ENCODE measurements at places on chromosomes 5 and 9.

- no peak for DNase-seq
Observed at GRCh38 chr9:4548811-4549725, 58.8 kb downstream of the SLC1A1 start.

GRCh38 chr5:154570572-154571324 lies 92.7 kb upstream of the HAND1 start:
- no peak for DNase-seq

DNA sequence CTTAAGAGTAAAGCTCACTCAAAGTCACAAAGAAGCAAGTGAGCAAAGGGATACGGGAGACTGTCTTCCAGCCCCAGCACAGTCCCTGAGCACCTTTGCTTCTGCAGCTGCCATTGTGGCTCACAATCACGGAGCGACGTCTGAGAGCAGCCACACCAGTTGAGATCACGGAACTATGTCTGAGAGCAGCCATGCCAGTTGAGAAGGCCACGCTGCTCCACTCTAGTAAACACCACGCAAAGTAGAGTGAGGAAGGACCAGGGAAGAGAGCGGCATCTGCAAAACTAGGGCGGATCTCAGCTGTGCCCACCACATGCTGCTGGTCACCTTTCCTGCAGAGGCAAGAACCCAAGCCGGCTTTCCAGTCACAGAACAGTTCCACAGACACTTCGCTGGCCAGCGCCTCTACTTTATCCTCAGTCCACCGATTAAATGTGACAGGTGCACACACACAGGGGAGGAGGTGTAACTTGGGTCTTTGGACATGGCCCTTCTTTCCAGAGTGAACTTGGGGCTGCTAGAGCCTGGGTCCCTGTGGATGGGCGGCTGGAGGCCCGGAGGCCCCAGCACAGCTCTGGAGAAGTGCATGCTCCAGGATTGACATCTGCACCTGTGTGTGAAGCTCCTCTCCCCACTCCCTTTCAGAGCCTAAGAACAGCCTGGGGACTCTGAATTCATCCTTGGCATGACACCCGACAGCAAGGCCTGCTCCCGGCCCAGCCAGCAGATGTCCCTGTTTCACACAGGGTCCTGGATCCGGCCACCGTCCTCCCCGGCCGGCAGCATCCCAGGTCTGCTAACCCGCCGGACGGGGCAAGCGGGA lies 324.9 kb upstream of the IRX4 start:
- DNase-seq, result no peak

DNA sequence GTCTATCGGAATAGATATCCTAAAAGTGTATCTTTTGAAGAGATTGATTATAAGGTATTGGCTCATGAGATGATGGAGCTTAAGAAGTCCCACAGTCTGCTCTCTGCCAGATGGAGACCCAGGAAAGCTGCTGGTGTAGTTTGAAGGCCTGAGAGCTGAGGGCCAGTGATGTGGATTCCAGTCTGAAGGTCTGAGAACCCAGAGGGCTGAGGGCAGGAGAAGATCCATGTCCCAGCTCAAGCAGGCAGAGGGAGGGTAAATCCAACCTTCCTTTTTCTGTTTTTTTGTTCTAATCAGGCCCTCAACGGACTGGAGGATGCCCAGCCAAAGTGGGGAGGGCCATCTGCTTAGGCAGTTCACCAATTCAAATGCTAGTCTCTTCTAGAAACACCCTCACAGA lies 11.0 kb upstream of the ABL1 start:
- DNase-seq, result no peak

- no peak for DNase-seq
Observed at GRCh38 chr9:121944711-121945191, 148.4 kb downstream of the TTLL11 start.

DNA sequence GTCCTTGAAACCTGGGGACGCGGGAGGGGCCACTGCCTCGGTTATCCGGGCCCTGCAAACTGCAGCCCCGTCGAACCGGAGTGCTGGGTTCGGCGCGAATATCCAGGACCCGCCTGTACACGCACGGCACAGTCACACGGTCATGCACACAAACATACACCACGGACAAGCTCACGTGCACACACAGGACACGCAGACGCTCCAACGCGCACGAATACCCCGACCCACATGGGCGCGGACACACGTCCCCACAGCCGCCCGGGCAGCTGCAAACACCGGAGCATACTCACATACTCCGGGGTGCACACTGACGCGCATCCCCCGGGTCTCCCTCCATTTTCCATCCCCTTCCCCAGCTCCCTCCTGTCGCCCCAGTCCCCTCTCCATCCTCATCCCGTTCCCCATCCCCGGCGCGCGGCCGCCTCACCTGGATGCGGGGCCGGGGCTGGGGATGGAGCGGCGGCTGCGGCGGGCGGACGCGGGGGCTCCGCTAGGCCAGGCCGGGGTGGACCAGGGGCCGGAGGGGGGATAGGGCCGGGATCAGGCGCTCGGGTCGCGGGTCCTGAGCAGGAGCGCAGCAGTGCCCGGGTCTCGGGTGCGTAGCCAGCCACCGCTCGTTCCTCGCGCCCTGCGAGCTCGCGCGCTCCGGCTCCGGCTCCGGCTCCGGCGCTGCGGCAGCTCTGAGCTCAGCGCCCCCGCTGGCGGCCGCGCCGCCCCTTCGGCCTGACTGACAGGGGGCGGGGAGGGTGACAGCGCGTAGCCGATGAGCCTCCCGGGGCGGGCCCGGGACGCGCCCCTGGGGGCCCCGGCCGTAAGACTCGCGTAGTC lies at the start of the genes EIF4E1B and SNCB:
Gene EIF4E1B, plus strand, starts transcription at position 823 of the 828 bp plus-strand sequence. CDS start 12,113 bp downstream, outside the sequence.
Gene SNCB, minus strand, starts transcription at position 682 of the 828 bp plus-strand sequence. CDS start 880 bp downstream, outside the sequence.
- DNase-seq, result no peak

GRCh38 chr5:154446195-154447088 lies 645 bp downstream of the SAP30L start:
- DNase-seq, result no peak

DNA sequence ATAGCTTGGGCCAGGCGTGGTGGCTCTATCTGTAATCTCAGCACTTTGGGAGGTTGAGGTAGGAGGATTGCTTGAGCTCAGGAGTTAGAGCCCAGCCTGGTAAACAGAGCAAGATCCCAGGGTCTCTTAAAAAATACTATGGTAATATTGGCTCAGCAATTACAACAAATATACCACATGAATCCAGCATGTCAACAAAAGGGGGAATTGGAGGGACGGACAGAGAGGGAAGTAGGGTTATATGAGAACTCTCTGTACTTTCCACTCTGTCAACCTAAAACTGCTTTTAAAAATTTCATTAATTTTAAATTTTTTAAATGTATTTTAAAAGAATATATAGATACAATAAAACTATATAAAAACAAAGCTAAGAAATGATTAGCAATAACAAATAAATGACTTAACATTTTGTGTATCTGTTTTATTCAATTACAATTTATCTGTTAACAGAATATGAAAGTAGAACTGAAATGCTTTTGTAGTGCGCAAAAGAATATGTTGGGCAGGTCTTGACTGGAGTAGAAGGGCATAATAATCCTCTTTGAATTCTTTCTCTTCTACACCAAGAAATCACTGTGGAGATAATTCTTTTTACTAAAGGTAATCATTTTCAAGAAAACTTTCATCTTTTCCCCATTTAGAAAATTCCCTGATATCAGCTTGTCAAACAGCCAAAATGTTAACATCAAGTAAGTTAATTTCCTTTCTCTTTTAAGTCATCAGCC lies 12.9 kb upstream of the CDC42SE2 start:
- no peak for DNase-seq

DNA sequence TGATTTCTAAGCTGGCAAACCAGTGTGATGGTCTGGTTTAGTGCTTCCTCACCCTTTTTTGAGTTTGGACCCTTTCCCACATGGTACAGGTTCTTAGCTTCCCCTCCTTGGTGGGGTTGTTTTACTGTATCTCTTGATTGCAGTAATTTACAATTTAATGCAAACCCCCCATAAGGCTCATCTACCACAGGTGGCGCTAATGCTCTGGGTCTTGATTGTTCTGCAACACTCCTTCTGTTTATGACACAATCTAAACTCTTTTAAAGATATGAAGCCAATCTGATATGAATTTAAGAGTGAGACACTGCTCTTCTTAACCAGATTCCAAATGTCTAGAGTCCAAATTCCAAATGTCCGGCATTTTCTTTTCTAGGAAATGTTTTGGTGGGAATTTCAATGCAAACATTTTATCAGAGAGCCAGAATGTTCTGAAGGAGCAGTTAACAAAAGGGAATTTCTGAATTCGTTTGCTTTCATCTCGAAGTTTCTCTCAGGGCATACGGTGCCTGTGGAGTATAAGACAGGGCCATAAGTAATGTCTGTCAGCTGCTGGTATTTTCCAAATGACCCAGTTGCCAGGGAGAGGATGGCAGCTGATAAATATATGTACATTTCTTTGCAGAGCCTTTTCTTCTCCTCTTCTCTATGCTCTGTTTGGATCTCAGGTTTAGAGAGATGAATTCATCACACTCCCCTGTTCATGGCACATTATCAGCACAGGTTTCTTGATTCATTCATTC lies 246.8 kb downstream of the ARHGAP26 start:
- peak; percentile 56 for DNase-seq

- DNase-seq, result no peak
Observed at GRCh38 chr9:77877976-77878375, 153.6 kb downstream of the GNAQ start.

DNA sequence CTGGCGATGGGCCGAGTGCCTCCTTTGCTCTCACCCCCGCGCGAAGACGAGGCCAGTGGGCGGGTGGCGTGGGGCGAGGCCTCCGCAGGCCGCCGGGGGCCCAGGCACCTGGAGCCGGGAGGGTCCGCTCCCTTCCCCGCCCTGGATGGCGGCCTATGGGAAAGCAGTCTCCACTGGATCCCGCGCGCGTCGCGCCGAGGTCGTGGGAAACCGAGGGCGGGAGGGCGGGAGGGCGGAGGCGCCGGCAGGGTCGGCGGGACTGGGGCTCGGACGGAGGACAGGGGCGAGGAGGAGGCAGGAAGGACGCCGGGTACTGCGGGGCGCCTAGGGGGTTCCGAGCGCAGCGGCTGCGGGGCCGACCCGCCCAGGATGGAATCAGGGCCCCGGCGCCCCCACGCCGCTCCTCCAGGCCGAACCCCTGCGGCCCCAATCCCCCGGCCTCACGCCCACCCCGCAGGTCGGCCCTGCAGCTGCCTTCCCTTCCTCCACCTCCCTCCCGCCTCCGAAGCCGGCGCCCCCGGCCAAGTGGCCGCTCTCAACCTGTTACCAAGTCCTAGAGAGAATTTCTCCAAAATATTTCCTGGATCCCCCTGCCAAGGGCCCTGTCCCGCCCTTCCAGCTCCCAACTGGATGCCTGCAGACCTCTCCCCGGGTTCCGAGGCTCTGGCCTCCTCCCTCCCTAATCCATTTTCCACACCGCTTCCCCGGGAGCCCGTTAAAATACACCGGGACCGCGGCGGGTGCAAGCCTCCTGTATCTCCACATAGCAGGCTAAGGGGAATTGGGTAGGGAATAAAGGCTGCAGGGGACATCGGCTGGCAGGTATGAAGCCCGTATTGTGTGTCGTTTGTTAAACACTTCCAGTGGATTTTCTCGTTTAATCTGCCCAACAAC lies 146.3 kb downstream of the ERCC6L2 start:
- DNase-seq, result no peak

DNA sequence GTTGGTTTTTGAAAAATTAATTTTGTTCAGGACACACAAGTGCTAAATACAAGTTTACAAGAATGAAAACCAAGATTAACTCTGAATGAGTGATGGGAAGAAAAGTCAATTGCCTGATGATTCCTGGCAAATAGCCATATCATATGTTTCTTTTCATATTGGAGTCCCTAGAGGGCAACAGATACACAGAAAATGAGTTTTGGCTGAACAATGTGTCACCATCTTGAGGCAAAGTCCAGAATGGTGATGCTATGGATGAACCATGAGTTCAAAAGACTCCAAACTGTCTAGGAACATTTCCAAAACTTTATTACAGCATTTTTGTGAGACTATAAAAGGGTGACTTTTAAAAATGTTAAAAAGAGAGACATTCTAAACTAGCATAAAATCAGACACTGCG lies 382.9 kb downstream of the TMEM161B start:
- DNase-seq, result no peak

DNA sequence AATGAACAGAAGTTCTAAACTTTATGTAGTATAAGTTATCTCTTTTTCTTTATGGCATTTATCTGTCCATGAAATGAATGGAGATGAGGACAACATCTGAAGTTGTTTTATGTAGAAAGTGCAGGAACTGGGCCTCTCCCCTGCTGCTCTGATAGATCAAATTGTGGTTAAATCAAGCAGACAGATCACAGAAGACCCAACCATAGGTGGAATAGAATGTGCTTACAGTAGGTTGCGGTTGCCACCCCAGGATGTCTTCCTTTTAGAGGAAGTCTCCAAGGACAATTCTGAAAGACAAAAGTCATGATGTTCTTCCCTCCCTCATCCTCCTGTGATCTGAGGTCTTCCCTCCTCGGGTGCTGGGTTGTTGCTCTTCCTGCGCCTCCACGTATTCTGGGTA lies 12.9 kb downstream of the RASGRF2 start:
- DNase-seq, result peak; percentile 17

DNA sequence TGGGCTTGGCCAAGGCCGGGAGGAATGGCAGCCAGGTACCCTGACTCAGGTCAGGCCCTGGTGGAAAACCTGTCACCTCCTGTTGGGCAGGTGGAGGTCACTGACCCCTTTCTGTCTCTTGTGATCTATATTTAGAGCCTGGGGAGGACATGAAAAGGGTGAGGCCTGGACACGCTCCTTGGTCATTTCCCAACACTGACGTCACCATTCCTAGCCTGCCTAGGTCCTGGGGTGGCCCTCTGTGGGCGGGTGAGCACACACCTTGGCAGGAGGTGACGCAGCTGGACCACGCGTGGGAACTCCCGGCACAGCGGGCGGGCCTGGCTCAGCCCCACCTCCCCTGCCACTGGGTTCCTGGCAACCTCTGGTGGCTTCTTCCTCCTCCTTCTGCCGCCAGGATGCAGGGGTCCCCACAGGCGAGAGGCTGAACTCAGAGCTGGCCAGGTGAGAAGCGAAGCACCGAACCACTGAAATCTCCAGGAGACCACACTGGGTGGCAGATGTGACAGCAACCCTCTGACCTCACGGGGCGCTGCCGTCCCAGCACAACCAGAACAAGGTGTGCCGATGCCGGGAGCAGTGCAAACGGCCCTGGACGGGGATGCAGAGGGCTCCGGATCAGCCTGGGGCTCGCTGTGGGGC lies 6.4 kb upstream of the RALGDS start:
- peak; percentile 69 for DNase-seq

- no peak for DNase-seq
Observed at GRCh38 chr5:65766175-65766574, 44.2 kb downstream of the NLN start.

DNA sequence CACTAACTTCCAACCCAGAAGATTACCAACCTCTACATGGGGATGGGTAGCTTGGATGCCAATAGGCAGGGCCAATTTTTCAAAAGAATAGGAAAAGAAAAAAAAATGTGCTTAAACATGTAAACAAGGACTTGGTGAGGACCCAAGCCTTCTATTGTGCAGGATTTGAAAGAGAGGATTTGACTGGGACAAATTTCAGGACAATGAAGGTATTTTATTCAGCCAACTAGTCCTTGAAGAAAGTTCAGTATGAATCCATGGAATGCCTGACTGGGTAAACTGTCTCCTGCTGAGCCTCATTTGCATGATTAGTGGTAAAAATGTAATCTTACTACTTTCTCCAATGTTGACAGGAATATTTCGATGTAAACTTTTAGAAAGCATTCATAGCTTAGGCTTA lies 192.5 kb upstream of the RORB start:
- DNase-seq, result no peak

GRCh38 chr9:61665330-61665751 lies 475.5 kb downstream of the SPATA31A7 start:
- no peak for DNase-seq

- DNase-seq, result no peak
Observed at GRCh38 chr9:136762915-136763648, 1.2 kb downstream of the LCN15 start.

All from CD4-positive, alpha-beta T cell treated with Interleukin-4 for 4 hours (primary cell).